ENCODE measurements at places on chromosomes 1 and 21.

DNA sequence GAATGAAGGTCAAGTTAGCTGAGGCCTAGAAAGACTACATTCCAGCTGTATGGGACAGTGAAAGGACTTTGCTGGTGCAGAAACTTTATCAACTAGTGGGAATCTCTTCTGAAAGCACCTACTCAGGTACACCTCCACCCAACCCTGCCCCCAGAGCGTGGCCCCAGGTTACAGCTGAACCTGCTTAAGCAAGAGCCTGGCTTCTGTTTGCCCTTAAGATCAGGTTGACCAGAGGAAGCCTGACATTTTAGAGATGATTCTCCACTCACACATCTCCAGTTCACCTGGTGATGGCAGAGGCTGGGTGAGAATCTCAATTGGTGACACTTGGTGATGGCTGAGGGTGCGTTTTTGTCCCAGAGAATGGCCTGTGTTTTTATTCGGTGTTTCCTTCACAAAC is 24.0 kb downstream of the ELAPOR1 start:
- no peak for DNase-seq

- DNase-seq = no peak
These were observed 8.5 kb downstream of the SERTAD4 start for GRCh38 chr1:210241121-210241520.

DNA sequence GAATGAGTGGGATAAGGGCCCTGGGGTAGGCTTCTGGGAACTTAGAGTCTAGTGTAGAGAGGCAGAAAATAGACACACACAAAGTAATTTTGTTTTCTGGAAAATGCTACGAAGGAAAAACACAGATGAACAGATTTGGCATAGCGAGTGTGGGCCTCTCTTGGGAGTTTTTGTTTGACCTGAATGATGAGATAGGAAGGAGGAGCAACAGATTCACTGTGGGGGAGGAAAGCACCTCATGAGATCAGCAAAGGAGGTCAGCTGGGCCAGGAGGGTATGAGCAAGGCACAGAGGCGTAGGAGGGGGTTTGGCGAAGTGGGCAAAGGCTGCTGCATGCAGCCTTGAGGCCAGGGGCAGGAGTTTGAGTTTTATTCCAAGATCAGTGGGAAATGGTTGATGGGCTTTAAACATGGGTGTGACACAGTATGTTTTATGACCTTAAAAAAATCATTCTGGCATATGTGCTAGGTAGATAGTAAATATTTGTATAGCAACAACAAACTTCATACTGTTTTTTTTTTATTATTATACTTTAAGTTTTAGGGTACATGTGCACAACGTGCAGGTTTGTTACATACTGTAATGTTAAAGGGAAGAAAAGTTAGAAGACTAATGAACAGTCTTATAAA is 57.9 kb downstream of the FGGY start:
- no peak for DNase-seq

DNA sequence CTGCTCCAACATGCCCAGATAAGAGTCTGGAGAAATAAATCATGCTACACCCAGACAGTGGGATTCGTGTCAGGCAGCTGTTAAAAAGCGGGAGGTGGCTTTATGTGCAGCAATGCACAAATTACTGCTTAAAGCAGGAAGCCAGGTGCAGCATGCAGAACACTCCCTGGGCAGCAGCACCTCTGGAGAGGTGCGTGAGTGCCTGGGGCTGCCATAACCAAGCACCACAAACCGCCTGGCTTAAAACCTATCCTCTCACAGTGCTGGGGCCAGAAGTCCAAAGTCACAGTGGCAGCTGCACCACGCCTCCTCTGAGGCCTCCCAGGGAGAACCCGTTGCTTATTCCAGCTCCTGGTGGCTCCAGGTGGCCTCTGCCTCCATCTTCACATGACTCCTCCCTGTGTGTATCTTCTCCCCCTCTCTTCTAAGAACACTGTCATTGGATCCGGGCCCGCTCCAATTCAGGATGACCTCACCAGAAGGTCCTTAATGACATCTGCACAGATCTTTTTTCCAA is 115.6 kb downstream of the SIK1 start:
- DNase-seq = no peak

DNA sequence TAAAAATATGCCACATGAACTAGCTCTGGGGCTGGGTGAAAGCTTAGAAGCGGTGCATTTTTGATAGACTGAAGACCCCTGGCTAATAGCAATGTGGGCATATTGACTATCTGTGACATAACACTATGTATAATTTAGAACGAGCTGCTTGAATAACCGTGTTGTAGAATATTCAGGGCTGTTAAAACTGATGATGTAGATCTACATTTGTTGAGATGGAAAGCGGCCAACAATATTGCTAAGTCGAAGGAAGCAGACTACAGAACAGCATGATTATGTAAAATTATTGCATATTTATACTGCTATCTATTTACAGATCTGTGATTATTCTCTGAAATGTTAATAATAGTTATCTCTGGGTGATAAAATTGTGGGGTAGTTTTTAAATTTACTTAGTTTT is 41.1 kb upstream of the BCL10 start:
- DNase-seq = no peak

DNA sequence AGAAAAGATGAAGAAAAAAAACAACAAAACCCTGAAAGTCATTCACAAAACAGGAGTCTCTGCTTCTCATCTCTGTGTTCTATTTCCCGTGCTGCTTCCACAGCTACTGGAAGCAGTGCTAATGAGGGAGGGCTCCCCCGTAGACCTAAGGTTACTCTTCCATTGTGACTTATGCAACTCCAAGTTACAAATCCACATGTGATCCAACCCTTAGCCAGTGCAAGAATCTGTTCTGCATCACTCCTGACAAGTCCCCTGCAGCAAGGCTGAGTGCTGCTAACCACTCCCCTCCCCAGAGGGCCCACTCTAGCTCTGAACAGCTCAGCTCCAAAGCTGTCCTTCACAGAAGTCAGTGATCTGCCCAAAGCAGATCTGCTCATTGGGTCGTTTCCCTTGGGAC is 10.3 kb downstream of the DNALI1 start:
- no peak for DNase-seq

GRCh38 chr1:208239473-208240381 is 4.5 kb downstream of the PLXNA2 start:
- DNase-seq = no peak

GRCh38 chr1:62281922-62282555 is 37.2 kb downstream of the KANK4 start:
- no peak for DNase-seq

- DNase-seq = no peak
These were observed 2.7 kb upstream of the YBX1 start for GRCh38 chr1:42679364-42679983.

GRCh38 chr1:185281245-185281644 is 35.8 kb downstream of the IVNS1ABP start:
- DNase-seq = no peak

DNA sequence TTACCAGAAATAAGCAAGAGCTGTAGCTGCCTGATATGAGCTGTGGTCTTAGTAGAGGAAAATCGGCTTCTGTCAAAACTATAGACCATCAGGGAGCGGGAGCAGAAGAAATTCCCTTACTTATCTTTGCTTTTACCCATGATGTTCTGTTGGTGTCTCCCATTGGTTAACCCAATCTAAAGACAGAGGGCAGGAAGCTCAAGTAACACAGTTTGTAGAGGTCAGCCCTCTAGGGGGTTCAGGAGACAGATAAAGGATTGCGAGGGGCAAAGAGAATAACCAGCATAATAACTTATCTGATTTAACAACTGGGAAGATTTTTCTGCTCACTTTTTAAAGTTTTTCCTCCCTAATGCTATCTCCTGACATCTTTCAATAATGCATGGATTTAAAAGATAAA is 142.4 kb downstream of the NTMT2 start:
- DNase-seq = no peak

Data from HL-60 (cell line).